PC-9 (cell line): ENCODE measurements at places on chromosomes 6 and 20. TPM values are rescaled to one million over a fixed set of nuclear protein-coding genes. Genes with fewer than 3 reads are reported as not detected.

ASXL1 gene
- total RNA-seq, result 102 and 123 TPM in 2 replicates

MAP1LC3A gene
- not detected in 2 replicates for total RNA-seq

DNA sequence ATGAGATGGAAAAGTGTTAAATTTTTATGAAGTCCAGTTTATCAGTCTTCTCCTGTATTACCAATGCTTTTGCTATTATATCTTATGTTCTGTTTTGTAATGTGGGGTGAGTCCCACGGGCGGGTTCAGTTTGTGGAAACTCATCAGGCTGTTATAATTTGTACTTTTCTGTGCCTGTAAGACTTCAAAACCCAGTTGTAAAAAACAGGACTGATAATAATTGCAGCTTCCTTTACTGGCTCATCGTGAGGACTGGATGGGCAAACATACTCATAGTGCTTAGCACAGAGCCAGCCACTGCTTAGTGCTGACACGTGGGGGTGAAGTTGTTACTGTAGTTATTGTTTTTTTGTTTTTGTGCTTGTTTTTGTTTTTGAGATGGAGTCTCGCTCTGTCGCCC, 45.6 kb downstream of the TGM2 start:
- DNase-seq, result no peak

DNA sequence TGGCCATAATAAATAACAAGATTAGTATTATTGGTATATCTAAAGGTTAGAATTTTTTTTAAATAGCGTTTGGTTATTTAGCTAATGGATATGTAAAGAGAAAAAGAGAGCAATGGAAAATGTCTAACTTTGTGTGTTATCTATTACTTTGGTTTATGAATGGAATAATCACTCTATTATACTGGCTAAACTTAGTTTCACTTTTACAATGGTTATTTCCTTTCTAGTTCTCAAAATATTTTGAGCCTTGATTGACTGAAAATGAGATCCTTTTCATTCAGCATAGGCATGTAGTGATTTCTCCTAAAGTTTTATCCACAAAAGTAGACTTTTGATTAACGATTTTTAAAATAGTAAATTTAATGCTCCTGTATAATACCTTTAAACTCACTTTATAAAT, 51.6 kb upstream of the MLIP start:
- DNase-seq, result no peak

GRCh38 chr6:40722553-40723258, 135.5 kb upstream of the LRFN2 start:
- DNase-seq, result no peak

C4A gene
- 7.0 and 9.3 TPM in 2 replicates for total RNA-seq

DNA sequence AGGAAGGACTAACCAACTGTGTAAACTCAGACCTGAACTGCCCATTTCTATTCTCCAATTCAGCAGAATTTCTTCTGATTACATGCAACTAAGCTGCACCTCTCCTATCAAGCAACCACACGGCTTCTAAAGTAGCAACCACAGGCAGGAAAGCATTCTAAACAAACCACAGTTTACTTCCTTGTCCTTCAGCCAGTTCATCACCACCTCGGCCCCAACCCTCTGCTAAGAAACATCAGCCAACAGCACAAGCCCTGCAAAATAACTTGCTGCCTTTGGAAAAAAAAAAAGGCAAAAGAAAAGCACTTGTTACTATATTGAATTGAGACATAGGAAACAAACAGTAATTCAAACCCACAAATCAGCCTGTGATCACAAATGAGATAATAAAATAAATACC, 140.3 kb downstream of the NFATC2 start:
- DNase-seq, result peak; percentile 34

GRCh38 chr6:11974089-11974488, 38.0 kb upstream of the HIVEP1 start:
- no peak for DNase-seq
